Occipital lobe (tissue), 3 donors: ENCODE measurements at places on chromosomes 3 and 15. TPM values are rescaled to one million over a fixed set of nuclear protein-coding genes. Genes with fewer than 3 reads are reported as not detected.

VILL gene
- 13.6 TPM for total RNA-seq

ACKR4 gene
- 0.16 TPM for total RNA-seq

GNAT1 gene
- total RNA-seq = not detected

A4GNT gene
- total RNA-seq = not detected

SCN11A gene
- 0.31 TPM for total RNA-seq

TRIM69 gene
- total RNA-seq = 35.6 TPM

MAGI1 gene
- 49.4 TPM for total RNA-seq

PCSK6 gene
- 15.4 TPM for total RNA-seq

SEMA3F gene
- total RNA-seq = 5.8 TPM

ANKRD34C gene
- total RNA-seq = not detected

CELSR3 gene
- total RNA-seq = 34.5 TPM

GOLGA6A gene
- total RNA-seq = not detected

FOXB1 gene
- not detected for total RNA-seq

MYH15 gene
- total RNA-seq = 0.31 TPM

DPH3 gene
- total RNA-seq = 18.7 TPM

EPHA3 gene
- total RNA-seq = 349 TPM

PPP1R14D gene
- not detected for total RNA-seq

USP50 gene
- total RNA-seq = 1.1 TPM

SMAD6 gene
- total RNA-seq = 1.9 TPM

AGBL1 gene
- 0.47 TPM for total RNA-seq

TRIM42 gene
- total RNA-seq = not detected

LNP1 gene
- 6.4 TPM for total RNA-seq

MRAS gene
- 53.3 TPM for total RNA-seq

CDC25A gene
- total RNA-seq = 3.7 TPM

CX3CR1 gene
- 11.4 TPM for total RNA-seq

TMEM158 gene
- total RNA-seq = 23.4 TPM

CFAP20DC gene
- total RNA-seq = 4.4 TPM

ATP8B4 gene
- 6.6 TPM for total RNA-seq

SLC6A1 gene
- total RNA-seq = 61.1 TPM

UBAP1L gene
- 2.7 TPM for total RNA-seq

ENTPD3 gene
- total RNA-seq = 1.6 TPM

SLC12A1 gene
- total RNA-seq = 0.16 TPM

BOC gene
- total RNA-seq = 11.2 TPM

CHRM5 gene
- 0.47 TPM for total RNA-seq

NOX5 gene
- total RNA-seq = under 0.01 TPM

IREB2 gene
- 76.9 TPM for total RNA-seq
